ENCODE measurements at places on chromosomes 4 and X. TPM values are rescaled to one million over a fixed set of nuclear protein-coding genes. Genes with fewer than 3 reads are reported as not detected.

- DNase-seq = no peak
These were observed 13.7 kb downstream of the ARX start for GRCh38 chrX:25001808-25002660.

- DNase-seq = no peak
These were observed 69.6 kb upstream of the C4orf50 start for GRCh38 chr4:6087669-6088341.

DNA sequence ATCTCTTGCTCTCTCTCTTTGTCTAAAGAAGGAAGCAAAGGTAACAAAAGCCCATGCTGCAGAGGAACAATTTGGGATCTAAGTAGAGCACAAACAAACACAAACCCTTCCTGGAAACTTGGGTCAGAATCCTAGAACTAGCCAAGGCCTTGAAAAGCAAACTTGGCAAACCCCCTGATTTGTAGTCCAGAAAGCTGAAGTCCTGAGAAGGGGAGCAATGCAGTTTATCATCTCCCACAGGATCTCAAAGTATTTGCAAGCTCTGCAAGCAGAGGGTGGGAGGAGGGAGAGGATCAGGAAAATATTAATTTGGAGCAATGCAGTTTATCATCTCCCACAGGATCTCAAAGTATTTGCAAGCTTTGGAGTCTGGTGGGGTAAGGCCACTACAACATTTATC lies 379.5 kb upstream of the FGF13 start:
- no peak for DNase-seq

DNA sequence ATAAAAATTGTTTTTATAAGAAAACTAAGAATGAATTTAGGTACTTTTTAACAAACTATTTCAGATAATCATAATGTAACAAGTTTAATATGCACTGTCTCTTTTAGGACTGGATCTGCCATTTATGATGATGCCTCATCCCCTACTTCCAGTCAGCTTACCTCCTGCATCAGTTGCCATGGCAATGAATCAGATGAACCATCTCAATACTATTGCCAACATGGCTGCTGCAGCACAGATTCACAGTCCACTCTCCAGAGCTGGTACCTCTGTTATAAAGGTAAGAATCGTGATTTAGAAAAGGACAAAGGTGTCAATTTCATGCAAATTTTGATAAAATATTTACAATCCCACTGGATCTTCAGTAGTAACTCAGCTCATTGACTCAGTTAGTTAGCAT lies 566.2 kb downstream of the DACH2 start:
- DNase-seq = no peak

DNA sequence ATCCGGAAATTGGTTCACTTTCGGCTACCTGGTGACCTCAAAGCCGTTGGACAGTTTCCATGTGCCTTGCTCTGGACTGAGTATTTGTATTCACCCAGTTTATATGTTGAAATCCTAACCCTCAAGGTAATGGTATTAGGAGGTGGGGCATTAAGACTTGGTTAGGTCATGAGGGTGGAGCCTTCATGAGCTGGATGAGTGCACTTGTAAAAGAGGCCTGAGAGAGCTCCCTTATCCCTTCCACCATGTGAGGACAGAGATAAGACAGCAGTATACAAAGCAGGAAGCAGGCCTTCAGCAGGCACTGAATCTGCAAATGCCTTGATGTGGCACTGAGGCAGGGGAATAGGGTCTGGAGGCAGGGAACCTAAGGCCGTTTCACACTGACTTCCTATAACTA lies 5.3 kb upstream of the OPHN1 start:
- no peak for DNase-seq

Gene EMCN
- total RNA-seq = not detected

Data from foreskin keratinocyte (primary cell).